Urinary bladder (tissue), 4 donors: ENCODE measurements at places on chromosomes 1 and 21. TPM values are rescaled to one million over a fixed set of nuclear protein-coding genes. Genes with fewer than 3 reads are reported as not detected.

ANXA9 gene
- 0.95 TPM for polyA plus RNA-seq

GJA8 gene
- not detected for polyA plus RNA-seq

CACHD1 gene
- 7.5 TPM for polyA plus RNA-seq

PLA2G2D gene
- polyA plus RNA-seq = not detected

LCE1E gene
- polyA plus RNA-seq = 0.15 TPM

KRTAP15-1 gene
- not detected for polyA plus RNA-seq

BMP8B gene
- 1.5 TPM for polyA plus RNA-seq

S100A9 gene
- 471 TPM for polyA plus RNA-seq

MARK1 gene
- polyA plus RNA-seq = 7.8 TPM

ARHGAP30 gene
- polyA plus RNA-seq = 5.1 TPM

FOXO6 gene
- polyA plus RNA-seq = 1.2 TPM

CR2 gene
- polyA plus RNA-seq = 0.04 TPM

ERICH3 gene
- 0.11 TPM for polyA plus RNA-seq

BRINP3 gene
- polyA plus RNA-seq = 1.2 TPM

ABCA4 gene
- 0.37 TPM for polyA plus RNA-seq

VHLL gene
- not detected for polyA plus RNA-seq

GSTM1 gene
- 1.1 TPM for polyA plus RNA-seq

HES2 gene
- 0.03 TPM for polyA plus RNA-seq

MACF1 gene
- polyA plus RNA-seq = 93.0 TPM

HMGCS2 gene
- polyA plus RNA-seq = 11.7 TPM

WNT3A gene
- not detected for polyA plus RNA-seq

ADGRL4 gene
- 23.9 TPM for polyA plus RNA-seq

RIPK4 gene
- polyA plus RNA-seq = 2.7 TPM

ZNF687 gene
- 15.9 TPM for polyA plus RNA-seq

SLAMF6 gene
- polyA plus RNA-seq = 1.1 TPM

AGO1 gene
- 9.4 TPM for polyA plus RNA-seq

LHX8 gene
- 0.46 TPM for polyA plus RNA-seq

OR2AK2 gene
- not detected for polyA plus RNA-seq

E2F2 gene
- 0.08 TPM for polyA plus RNA-seq

CFHR2 gene
- 0.34 TPM for polyA plus RNA-seq

IRF6 gene
- 9.3 TPM for polyA plus RNA-seq

LMX1A gene
- polyA plus RNA-seq = 0.29 TPM

TSPAN1 gene
- 56.5 TPM for polyA plus RNA-seq

CELA3A gene
- polyA plus RNA-seq = 2.0 TPM

EXOC8 gene
- polyA plus RNA-seq = 6.0 TPM

S100A7 gene
- polyA plus RNA-seq = not detected

FBXO44 gene
- polyA plus RNA-seq = 24.3 TPM

FBLIM1 gene
- 107 TPM for polyA plus RNA-seq

OR2T29 gene
- not detected for polyA plus RNA-seq

KLHDC7A gene
- 0.98 TPM for polyA plus RNA-seq

ERG gene
- 13.5 TPM for polyA plus RNA-seq

HSPG2 gene
- 514 TPM for polyA plus RNA-seq

GMEB1 gene
- polyA plus RNA-seq = 7.4 TPM

SPRR5 gene
- polyA plus RNA-seq = not detected

SIK1 gene
- polyA plus RNA-seq = 13.6 TPM

TRIM17 gene
- 0.57 TPM for polyA plus RNA-seq

TIE1 gene
- 35.2 TPM for polyA plus RNA-seq

FCRLB gene
- polyA plus RNA-seq = 1.1 TPM

SCNM1 gene
- 49.5 TPM for polyA plus RNA-seq

FCRL1 gene
- 0.10 TPM for polyA plus RNA-seq

MROH7 gene
- 3.0 TPM for polyA plus RNA-seq

LRP8 gene
- 2.3 TPM for polyA plus RNA-seq

CCDC18 gene
- polyA plus RNA-seq = 2.2 TPM

CYP4A11 gene
- polyA plus RNA-seq = 0.14 TPM

LRRC38 gene
- 0.98 TPM for polyA plus RNA-seq

FCGR3A gene
- polyA plus RNA-seq = 29.0 TPM

PALMD gene
- polyA plus RNA-seq = 19.0 TPM

MCOLN3 gene
- 0.67 TPM for polyA plus RNA-seq
